ENCODE measurements at places on chromosomes 5 and 9. TPM values are rescaled to one million over a fixed set of nuclear protein-coding genes. Genes with fewer than 3 reads are reported as not detected.

- no peak for DNase-seq
These were observed 152.0 kb downstream of the TRPM6 start for GRCh38 chr9:74735761-74736160.

DNA sequence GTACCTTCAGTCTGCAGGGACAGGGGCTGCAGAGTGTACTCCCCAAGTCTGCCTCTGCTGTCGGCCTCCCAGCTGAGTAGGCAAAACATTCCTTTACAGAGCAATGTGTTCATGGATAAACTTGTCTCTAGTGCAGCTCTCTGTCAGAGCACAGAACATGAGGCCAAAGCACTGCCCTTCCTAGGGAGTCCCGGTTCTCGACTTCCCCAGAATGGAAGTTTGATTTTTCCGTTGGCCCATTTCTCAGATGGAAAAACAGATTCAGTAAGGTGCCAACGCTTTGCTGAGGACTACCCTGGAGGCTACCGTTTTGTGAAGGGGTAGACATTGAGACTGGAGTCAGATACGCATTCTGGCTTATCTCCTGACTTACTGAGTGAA is 422 bp upstream of the TRIM32 start:
- DNase-seq: no peak

GRCh38 chr5:170565072-170565471 is 61.3 kb downstream of the KCNIP1 start:
- no peak for DNase-seq

GRCh38 chr5:68822796-68823195 is 271.0 kb upstream of the SLC30A5 start:
- no peak for DNase-seq

- DNase-seq: no peak
These were observed 27.4 kb downstream of the TNFSF8 start for GRCh38 chr9:114902786-114903524.

DNA sequence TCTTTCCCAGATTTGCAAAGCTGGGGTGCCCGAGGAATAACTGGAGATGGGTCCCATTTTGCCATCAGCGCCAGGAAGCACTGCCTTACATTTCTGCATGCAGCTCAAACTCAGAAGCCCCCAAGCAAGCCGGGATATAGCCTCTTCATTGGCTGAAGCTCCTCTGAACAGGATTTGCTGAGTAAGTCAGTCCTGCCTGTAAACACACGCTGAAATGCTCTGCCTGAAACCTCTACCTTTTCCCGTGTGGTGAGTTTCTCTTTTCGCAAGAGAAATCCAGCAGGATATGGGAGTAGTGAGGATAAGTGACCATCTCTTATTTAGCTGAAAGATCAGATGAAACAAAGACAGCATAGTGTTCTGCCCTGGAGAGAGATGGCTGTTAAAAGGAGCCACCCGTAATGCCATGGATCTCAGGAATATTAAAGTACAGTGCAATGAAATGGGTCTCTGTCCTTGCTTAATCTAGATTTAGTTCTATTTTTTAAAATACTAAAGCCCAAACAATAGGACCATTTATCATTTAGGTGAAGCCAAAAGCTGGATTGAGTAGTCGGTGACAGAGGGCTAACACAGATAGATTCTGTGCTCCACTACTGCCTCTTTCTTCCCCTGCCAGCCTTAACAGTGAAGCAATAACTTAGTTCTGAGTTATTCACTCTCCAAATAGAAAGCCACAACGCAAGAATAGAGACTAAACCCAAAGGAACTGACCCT is 177.5 kb upstream of the PPP2R2B start:
- no peak for DNase-seq

GRCh38 chr9:109199676-109200075 is 32.6 kb upstream of the FRRS1L start:
- DNase-seq: no peak

DNA sequence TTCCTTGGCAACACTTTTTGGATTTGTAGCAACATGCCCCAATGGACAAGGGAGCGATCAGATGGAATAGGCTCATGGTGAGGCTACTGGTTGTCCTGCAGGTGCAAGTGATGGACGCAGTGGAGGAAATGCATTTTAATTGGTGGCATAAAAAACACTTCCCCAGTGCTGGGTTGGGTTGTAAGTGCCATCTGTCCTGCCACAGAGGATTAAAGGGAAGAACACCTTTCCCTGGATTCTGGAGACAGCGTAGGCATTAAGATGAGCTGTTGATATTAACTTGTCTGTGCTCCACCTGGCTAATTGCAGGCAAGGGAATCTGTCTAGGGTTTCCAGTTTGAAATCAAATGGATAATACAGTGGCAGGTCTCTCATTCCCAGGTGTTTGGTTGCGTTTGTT is 173.4 kb downstream of the ZNF462 start:
- DNase-seq: no peak

DNA sequence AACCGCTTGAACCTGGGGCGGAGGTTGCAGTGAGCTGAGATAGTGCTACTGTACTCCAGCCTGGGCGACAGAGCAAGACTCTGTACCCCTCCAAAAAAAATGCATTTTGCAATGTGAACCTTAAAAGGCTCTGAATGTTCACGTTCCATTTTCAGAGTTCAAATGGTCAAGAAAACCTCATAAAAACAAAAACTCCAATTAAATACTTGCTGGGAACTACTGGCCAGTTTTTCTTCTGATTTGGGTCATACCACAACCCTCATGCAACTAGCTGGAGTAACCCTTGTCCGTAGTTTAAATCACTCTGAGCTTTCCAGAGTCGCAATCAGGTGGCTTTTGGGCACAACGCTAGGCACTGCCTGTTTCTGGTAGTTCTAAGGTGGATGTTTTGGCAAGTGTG is 2.3 kb upstream of the OTULINL start:
- no peak for DNase-seq

DNA sequence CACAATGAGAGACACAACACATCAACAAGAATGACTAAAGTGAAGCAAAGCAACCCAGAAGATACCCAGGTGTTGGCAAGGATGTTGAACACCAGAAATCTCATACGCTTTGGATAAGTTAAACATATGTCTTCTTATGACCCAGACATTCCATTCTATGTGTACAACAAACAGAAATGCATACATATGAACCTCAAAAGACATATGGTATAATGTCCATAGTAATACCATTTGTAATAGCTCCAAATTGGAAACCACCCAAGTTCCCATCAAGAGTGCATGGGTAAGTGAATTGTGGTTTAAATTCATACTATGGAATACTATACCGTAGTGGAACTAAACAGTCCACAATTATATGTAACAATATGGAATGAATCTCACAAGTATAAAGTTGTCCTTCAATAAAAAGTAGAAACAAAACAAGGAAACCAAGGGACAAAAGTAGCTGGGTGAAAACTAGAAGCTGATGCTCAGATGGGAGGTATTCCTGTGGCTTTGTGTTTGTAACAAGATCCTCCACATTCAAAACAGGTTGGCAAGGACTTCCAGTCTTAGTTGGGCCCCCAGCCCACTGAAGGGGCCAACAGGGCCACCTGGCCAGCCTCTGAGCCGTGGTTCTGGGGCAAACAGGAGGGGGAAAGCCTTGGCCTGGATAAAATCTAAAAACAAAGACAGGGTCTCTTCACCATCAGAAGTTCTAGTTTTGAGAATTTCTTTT is 171.8 kb upstream of the PITX1 start:
- no peak for DNase-seq

GRCh38 chr9:69393425-69393824 is 68.4 kb downstream of the ENTREP1 start:
- DNase-seq: no peak

DNA sequence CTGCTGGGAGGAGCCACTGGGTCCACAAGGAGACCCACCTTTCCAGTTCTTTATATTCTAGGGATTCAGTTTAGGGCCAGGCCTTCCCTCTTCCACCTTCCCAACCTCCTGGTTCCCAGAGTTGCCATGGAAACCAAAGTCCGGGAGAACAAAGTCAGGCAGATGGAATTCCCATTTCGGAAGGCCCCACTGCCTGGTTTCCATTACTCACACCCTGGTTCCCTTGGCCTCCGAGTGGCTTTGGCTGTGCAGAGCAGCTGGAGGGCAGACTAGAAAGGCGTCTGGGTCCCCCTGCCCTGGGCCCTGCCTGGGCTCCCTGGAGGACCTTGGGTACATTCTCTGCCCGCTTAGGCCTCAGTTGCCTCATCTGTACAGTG is 136.1 kb downstream of the RGS3 start:
- DNase-seq: no peak

GRCh38 chr5:168443533-168443932 is 42.7 kb upstream of the RARS1 start:
- DNase-seq: no peak

GRCh38 chr9:129282731-129283211 is 104.7 kb upstream of the IER5L start:
- no peak for DNase-seq

DNA sequence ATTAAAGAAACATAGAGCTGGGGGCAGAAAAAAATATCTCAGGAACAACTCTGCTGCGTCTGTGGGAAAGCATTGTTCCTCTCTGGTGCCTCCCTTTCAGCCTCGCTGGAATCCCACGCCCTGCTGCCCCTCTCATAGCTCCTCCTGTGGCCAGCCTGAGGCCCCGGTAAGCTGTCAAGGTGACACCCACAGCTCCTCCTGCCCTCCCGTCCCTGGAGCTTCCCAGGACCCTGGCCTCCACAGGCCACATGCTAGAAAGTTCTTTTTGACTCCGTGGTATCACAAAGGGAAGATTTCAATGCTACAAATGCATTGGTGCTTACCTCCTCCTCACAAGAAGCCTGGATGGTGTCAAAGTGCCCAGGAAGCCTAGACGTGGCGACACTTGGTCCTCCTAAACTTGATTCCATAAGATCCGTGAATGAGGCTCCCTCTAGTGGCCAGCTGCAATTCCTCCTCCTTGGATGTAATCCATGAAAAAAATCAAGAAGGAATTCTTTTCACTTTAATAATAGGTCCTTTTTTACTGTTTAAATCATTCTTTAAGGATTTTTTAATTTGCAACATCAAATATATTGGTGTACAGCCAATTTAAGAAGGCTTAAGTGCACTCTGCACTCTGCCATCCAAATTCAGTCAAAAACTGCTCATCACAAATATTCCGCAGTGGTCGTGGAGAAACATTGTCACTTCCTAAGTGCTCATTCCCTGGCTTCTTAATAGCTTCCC is 104.9 kb downstream of the CFAP90 start:
- peak; percentile 35 for DNase-seq

GRCh38 chr9:93952784-93953495 is 2.2 kb downstream of the BARX1 start:
- no peak for DNase-seq

GRCh38 chr9:116494815-116495634 is 192.1 kb upstream of the TRIM32 start:
- DNase-seq: no peak

GRCh38 chr5:142358648-142359047 is 33.8 kb upstream of the SPRY4 start:
- DNase-seq: no peak

GRCh38 chr5:35900972-35901695 is 37.3 kb downstream of the CAPSL start:
- no peak for DNase-seq

- no peak for DNase-seq
These were observed 499.8 kb upstream of the GRIA1 start for GRCh38 chr5:152990649-152991048.

GRCh38 chr5:36526537-36526936 is 79.9 kb upstream of the SLC1A3 start:
- DNase-seq: no peak

GRCh38 chr5:92560698-92561401 is 1020.2 kb downstream of the NR2F1-AS1 start:
- DNase-seq: no peak

GRCh38 chr9:27535701-27536118 is 6.1 kb upstream of the MOB3B start:
- DNase-seq: no peak

GRCh38 chr9:113499153-113499875 is 35.8 kb downstream of the RGS3 start:
- DNase-seq: no peak

DNA sequence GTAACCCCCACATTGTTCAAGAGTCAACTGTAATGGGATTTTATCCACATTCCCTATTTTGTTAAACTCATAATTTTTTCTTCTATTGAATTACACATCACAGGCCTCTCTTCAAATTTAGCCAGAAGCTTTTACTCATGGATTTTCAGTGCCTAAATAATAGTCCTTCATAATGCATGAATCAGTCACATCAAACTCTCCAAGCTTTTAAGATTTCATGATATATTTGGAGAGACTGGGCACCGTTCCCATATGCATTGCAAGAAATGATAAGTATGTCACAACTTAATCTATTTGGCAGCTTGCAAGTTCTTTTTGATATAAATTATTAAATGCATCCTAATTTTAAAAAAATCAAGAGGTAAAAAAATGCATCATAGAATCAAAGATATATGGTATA is 465.9 kb downstream of the DMAC1 start:
- DNase-seq: no peak

- no peak for DNase-seq
These were observed 644.6 kb upstream of the RGMB start for GRCh38 chr5:98128846-98129245.

DNA sequence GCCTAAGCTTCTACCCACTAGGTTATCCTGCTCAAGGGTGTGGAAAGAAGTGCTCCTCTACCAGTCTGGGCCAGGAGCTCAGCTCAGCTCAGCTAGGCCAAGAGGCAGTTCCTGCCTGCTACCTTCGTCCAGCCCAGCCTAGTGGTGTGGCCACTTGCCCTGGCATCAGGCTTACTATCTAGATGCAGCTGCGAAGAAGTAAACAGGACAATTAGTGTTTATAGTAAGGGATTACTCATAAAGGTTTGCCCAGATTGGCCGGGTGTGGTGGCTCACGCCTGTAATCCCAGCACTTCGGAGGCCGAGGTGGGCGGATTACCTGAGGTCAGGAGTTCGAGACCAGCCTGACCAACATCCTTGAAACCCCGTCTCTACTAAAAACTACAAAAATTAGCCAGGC is 12.8 kb upstream of the SPATA24 start:
- DNase-seq: no peak

GRCh38 chr5:36596247-36596646 is 10.2 kb upstream of the SLC1A3 start:
- no peak for DNase-seq

Gene MEF2C
- polyA plus RNA-seq: 29.4 TPM

Gene LMX1B
- polyA plus RNA-seq: 2.0 TPM

Gene TEK
- polyA plus RNA-seq: 54.5 TPM

Gene IFNA21
- polyA plus RNA-seq: 0.15 TPM

Gene KLHL3
- 16.0 TPM for polyA plus RNA-seq

Gene TRIP13
- polyA plus RNA-seq: 11.2 TPM

Gene PCDH12
- polyA plus RNA-seq: 13.9 TPM

Gene ANKRD18A
- polyA plus RNA-seq: 0.60 TPM
